ENCODE measurements at places on chromosomes 13 and 19. TPM values are rescaled to one million over a fixed set of nuclear protein-coding genes. Genes with fewer than 3 reads are reported as not detected.

CEACAM16 gene
- polyA plus RNA-seq, result 1.0 TPM

ICAM5 gene
- 0.23 TPM for polyA plus RNA-seq

CPAMD8 gene
- 4.2 TPM for polyA plus RNA-seq

C13orf46 gene
- 0.39 TPM for polyA plus RNA-seq

SIGLEC7 gene
- 0.76 TPM for polyA plus RNA-seq

ERICH6B gene
- polyA plus RNA-seq, result 1.3 TPM

F10 gene
- polyA plus RNA-seq, result 17.2 TPM

GRK1 gene
- polyA plus RNA-seq, result 0.34 TPM

CARS2 gene
- 73.4 TPM for polyA plus RNA-seq

CAPN12 gene
- 3.4 TPM for polyA plus RNA-seq

UPK1A gene
- polyA plus RNA-seq, result 0.32 TPM

ZNF85 gene
- 8.7 TPM for polyA plus RNA-seq

ATCAY gene
- 1.8 TPM for polyA plus RNA-seq

WDR87 gene
- polyA plus RNA-seq, result 0.31 TPM

C13orf42 gene
- polyA plus RNA-seq, result 0.06 TPM

CRX gene
- polyA plus RNA-seq, result not detected

IGSF23 gene
- not detected for polyA plus RNA-seq

PDX1 gene
- polyA plus RNA-seq, result not detected

KLK4 gene
- not detected for polyA plus RNA-seq

ANKRD24 gene
- 1.6 TPM for polyA plus RNA-seq

VAV1 gene
- 3.1 TPM for polyA plus RNA-seq

CELF5 gene
- 0.08 TPM for polyA plus RNA-seq

DPF1 gene
- polyA plus RNA-seq, result 2.4 TPM

OR7A5 gene
- not detected for polyA plus RNA-seq

IGFL2 gene
- polyA plus RNA-seq, result 0.44 TPM

KCNN4 gene
- polyA plus RNA-seq, result 1.1 TPM

NMRK2 gene
- 298 TPM for polyA plus RNA-seq

CXCL17 gene
- polyA plus RNA-seq, result not detected

HOOK2 gene
- 30.2 TPM for polyA plus RNA-seq

KCNRG gene
- polyA plus RNA-seq, result 1.1 TPM

ZNF100 gene
- polyA plus RNA-seq, result 6.1 TPM

MAST1 gene
- polyA plus RNA-seq, result 0.27 TPM

KISS1R gene
- polyA plus RNA-seq, result not detected

C3 gene
- polyA plus RNA-seq, result 60.1 TPM

ZNF567 gene
- polyA plus RNA-seq, result 6.6 TPM

NLRP4 gene
- polyA plus RNA-seq, result not detected

CHAF1A gene
- 10.7 TPM for polyA plus RNA-seq

LILRA6 gene
- polyA plus RNA-seq, result 2.0 TPM

FPR3 gene
- polyA plus RNA-seq, result 1.4 TPM

COL5A3 gene
- 77.6 TPM for polyA plus RNA-seq

Data from hindlimb muscle (tissue), 1 donor.